Breast epithelium (tissue), 4 donors: ENCODE measurements at places on chromosomes 4 and X.

GRCh38 chr4:12966726-12967125 lies 517.4 kb downstream of the RAB28 start:
- no peak for DNase-seq

GRCh38 chr4:189299706-189300105 lies 641.0 kb upstream of the FRG1 start:
- no peak for DNase-seq

DNA sequence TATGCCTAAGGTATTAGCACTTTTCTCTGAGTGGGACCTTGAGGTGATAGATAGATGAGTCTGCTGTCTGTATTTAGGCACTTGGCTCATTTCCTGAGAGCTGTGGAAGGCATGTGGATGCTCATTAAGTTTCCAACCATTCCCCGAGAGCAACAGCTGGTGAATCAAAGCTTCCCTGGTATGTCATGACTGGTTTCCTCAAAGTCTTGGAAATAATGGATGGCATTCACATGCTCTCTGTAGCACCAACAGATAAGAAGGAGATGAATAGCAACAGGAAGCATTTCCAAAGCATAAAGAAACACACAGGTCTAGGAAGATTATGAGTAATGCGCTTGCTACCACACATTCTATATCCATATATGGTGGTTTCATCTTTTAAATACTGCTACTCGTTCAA lies 118.3 kb upstream of the ETNPPL start:
- no peak for DNase-seq

- DNase-seq, result no peak
Measured at GRCh38 chr4:152117933-152118507, 357.2 kb upstream of the GATB start.

- DNase-seq, result no peak
Measured at GRCh38 chr4:8343262-8343966, 73.9 kb downstream of the HTRA3 start.

- DNase-seq, result no peak
Measured at GRCh38 chrX:137119049-137119448, 85.3 kb upstream of the GPR101 start.

GRCh38 chrX:127276326-127276725 lies 456.8 kb downstream of the PRR32 start:
- no peak for DNase-seq

DNA sequence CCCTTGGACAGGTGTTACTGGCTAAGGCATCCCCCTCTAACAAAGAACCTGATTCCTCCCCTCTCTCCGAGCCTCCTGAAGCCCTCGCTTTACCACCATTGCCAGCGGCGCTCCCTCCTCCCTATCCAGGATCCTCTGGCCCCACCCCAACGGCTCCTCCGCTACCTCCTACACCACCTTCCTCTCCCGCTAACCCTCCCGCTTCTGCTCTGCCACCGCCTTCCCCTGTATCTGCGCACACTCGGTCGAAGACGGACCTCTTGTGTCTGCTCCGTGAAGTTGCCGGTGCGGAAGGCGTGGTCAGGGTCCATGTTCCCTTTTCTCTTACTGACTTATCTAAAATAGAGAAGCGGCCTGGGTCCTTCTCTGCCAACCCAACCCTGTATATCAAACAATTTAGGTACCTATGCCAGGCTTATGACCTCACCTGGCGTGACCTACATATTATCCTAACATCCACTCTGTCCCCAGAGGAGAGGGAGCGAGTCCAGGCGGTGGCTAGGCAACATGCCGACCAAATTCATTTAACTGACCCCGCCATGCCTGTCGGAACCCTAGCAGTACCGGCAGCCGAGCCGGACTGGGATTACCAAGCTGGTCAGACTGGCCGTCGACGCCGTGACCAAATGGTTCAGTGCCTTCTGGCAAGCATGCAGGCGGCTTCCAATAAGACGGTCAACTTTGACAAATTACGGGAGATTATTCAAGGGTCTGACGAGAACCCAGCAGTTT lies 958.9 kb downstream of the RPA4 start:
- DNase-seq, result no peak

DNA sequence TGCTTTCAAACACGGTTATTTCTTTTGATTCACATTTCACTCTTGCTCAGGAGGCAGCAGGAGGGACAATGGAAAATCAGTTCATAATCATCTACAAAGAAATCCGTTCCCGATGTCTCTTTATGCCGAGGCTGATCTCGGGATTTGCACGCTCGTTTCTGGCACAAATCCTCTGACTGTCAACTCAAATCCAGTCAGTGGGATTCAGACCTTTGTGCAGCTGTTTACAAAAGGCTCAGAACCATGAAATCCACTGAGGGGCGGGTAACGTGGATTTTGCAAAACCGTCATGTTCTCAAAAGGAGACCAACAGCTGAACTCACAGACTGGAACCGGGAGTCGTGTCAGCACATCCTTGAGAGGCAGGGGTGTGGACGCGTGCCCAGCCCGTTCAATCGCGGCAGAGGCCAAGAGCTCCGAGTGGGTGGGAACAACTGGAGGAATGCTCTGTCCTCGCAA lies 46.4 kb downstream of the ACOX3 start:
- DNase-seq, result no peak

- no peak for DNase-seq
Measured at GRCh38 chr4:55554453-55555030, 7.8 kb upstream of the CLOCK start.

DNA sequence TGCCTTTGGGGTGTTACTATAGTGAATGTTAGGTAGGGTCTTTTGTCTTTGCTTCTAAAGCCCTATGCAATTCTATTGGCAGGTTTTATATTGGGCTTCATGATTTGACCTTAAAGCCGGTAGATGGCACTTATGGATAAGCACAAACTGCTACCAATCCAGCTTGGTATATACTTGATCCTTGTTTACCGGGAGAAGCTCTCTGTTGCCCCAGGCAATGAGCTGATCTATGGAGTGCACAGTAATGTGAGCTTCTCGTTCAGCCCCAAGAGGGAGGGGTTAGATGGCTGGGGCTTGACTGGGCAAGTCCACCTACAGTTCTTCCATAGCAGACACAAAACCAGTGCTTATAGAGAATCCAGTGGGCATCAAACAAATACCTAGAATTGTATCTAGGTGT lies 287.2 kb upstream of the CT83 start:
- no peak for DNase-seq

- DNase-seq, result no peak
Measured at GRCh38 chr4:183716302-183716701, 57.2 kb downstream of the TRAPPC11 start.

DNA sequence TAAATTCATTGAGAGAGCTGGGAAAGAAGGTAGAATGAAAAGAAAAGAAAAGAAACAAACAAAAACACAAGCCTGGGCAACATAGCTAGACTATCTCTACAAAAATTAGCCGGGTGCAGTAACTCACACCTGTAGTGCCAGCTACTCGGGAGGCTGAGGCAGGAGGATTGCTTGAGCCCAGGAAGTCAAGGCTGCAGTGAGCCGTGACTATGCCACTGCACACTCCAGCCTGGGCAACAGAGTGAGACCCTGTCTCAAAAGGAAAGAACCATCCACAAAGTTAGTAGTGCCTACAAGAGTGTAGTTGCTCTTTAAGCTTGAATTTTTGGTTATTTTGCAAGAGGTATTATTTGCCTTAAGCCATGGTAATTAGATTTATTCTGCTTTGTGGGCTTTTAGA lies 157.7 kb downstream of the CBR4 start:
- DNase-seq, result no peak

DNA sequence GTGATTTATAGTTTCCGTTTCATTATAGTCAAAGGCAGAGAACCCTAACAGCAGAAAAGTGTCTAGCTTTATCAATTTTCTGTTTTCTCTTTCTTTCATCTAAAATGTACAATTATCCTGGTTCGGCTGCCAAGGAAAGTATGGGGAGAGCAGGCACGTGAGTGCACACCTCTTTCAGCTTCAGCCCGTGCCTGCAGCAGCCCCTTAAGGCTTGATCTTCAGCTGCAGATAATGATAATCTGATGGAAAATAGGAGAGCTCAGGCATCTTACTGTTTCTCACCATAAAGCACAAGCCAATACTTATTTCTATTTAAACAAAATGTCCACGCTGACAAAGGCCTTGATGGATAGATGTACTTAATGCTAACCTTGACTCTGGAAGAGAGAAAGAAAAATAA lies 334.4 kb downstream of the UNC5C start:
- DNase-seq, result no peak

DNA sequence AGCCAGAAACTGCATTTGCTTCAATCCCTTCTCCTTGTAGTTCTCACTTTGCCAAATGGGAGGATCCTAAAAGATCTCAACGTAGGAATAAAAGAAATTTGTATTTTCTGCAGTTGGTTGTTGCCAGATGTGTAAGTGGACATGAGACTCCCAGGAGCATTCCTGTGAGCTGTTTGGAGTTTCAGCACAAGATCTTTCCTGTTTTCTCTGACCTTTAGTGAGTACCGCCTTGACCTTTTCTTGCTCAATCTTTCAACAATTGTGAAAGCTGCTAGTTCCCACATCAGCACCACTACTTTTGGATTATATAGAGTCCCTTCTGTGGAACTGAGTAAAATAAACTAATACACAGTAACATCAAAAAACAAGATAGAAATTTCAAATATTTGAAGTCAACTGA lies 683.8 kb upstream of the PABPC4L start:
- DNase-seq, result no peak

DNA sequence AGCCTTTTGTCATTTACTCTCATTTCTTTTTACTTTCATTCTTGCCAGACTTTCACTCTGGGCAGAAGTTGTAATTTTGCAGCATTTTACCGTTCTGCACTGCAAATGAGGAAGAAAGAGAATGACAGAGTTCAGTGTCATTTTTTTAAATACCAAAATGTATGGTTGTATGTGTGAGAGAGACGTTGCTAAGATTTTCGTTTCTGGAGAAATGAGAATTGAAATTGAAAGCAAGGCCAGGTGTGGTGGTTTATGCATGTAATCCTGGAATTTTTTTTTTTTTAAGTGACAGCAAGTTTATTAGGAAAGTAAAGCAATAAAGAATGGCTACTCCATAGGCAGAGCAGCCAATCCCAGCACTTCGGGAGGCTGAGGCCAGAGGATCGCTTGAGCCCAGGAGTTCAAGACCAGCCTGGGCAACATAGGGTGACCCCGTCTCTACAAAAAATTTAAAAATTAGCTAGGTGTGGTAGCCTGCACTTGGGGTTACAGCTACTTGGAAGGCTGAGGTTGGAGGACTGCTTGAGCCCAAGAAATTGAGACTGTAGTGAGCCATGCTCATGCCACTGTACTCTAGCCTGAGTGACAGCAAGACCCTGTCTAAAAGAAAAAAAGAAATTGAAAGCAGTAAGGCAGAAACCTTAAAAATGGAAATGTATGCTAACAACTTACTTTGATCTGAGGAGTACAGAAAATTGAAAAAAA lies 12.9 kb downstream of the DCK start:
- DNase-seq, result no peak

DNA sequence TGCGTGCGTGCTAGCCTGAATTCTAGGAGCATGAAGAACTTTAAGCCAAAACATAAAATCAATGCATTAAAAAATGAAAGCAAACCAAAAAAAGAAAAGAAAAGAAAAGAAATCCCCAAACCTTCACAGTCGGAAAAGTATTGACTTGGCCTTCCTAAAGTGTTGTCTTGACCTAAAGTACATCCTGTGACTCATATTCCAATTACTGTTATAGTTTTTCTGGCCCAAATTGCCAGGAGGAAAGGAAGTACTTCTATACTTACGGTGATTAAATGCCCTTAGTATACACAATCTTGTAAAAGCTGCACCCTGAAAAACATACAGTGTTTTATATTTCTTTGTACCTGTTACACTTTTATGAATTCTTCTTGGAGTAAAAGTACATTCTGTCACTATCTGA lies 512.8 kb downstream of the ANKRD50 start:
- no peak for DNase-seq

- no peak for DNase-seq
Measured at GRCh38 chrX:96591421-96591820, 93.2 kb upstream of the DIAPH2 start.

DNA sequence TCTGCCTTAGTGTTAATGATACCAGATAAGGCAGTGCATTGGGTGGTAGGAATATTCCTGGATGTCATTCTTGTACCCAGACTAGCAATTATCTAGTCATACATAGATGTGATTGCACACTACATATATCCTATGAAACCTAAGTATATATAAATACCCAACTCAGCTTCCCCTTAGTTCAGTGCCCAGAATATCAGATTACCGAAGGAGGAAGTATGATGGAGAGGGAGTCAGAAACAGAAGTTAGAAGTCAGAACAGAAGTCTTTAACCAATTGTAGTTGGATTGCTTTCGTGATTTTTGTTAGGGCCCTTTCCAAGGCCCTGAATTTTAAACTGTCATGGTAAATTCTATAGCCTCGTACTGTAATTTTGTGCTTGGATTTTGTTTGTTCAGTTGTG lies 42.9 kb downstream of the MOB1B start:
- DNase-seq, result no peak

DNA sequence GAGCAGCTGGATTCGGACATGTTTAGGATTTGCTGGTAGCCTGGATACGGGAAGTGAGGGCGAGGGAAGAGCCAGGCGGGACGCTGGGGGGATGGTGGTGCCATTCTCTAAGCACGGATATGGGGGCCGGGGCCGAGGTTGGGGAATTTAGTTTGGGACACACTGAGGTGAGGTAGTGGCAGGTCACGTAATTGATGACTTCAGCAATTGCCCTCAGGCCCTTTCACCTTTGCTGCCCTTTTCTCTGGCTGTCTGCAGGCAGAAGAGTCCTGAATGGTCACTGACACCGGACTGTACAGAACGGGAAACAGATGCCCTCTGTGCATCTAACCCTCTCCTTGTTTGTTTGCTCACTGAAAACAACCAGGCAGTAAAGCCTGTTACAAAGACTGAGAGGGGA lies 16.9 kb upstream of the HMGB3 start:
- no peak for DNase-seq

GRCh38 chr4:173091958-173092357 lies 76.7 kb upstream of the GALNT7 start:
- DNase-seq, result no peak

DNA sequence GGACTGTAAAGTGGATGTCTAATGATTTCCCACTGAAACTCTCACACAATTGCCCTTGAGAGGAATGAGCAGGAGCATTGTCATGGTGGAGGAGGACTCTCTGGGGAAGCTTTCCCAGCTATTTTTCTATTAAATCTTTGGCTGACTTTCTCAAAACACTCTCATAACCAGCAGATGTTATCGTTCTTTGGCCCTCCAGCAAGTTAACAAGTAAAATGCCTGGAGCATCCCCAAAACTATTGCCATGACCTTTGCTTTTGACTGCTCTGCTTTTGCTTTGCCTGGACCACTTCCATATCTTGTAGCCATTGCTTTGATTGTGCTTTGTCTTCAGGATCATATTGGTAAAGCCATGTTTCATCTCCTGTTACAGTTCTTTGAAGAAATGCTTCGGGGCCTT lies 120.2 kb upstream of the PDE5A start:
- DNase-seq, result no peak

DNA sequence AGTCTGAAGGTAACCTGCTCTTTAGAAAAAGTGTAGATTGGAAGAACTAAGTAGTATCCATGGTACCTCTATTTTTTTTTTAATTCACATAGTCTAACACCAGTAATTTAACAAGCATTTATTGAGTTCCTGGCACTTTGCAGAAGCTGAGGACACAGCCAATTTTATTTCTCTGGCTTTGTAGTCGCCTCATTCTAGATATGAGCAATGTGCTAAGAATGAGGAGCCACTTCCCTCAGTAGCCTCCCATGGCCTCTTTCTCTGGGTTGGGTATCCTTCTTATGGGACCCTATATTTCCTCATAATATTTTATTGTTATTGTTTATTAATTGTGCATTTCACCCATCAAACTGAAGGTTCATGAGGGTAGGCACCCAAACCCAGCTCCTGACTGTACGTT lies 67.6 kb downstream of the ENPEP start:
- DNase-seq, result no peak
